ENCODE measurements at places on chromosomes 16 and 17.

GRCh38 chr16:8795091-8795490, 2.3 kb downstream of the TMEM186 start:
- DNase-seq = no peak

GRCh38 chr16:74682556-74682955, 15.9 kb upstream of the RFWD3 start:
- no peak for DNase-seq

DNA sequence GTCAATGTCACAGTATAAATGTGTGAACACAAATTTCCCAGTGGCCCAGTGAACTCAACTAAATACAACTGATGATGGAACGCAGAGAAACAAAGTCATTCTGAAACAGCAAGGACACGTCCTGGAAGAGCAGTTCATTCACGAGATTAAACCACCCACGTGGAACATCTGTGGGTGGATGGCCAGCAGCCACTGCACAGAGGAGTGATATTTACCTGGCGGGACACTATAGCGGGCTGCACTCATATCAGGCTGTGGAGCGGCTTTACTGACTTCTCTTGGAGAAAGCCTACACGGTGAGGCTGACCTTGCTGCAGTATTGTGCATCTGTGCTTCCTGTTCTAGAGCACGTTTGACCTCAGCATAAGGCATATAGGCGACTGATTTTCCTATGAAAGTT, 87.3 kb downstream of the TTC19 start:
- DNase-seq = no peak

DNA sequence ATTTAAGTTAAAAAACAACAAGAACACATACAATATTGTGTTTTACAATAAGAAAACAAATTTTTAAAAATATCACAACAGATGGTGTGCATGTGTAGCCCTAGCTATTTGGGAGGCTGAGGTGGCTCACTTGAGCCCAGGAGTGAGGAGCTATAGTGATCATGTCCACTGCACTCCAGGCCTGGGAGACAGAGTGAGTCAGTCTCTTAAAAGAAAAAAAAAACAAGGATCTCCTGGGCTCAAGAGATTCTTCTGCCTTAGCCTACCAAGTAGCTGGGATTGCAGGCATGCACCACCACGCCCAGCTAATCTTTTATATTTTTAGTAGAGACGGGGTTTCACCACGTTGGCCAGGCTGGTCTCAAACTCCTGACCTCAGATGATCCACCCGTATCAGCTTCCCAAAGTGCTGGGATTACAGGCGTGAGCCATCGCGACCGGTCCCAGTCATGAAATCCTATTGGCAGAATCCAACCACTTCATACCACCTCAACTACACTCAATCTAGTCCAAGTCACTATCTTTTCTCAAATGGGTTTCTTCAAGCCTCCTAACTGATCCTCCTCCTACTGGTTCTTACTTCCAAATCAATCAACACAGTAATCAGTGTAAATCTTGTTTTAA, 55.0 kb downstream of the STH start:
- DNase-seq = no peak

DNA sequence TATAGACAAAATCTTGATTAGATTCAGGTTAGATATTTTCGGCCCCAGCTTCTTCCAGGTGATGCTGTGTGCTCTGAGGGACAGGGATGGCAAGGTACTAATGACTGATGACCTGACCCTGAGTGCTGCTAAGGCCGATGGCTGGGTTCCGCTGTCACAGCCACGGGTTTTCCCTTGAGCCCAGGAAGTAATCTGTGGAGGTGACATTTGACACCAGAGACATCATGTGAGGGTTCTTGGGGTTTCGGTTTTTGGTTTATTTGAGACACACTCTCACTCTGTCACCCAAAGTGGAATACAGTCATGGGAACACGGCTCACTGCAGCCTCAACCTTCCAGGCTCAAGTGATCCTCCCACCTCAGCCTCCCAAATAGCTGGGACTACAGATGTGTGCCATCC, 9.8 kb downstream of the OTOP3 start:
- DNase-seq = no peak

Measured in germinal center (tissue), 1 donor.